ENCODE measurements at places on chromosomes 3 and 15. TPM values are rescaled to one million over a fixed set of nuclear protein-coding genes. Genes with fewer than 3 reads are reported as not detected.

DNA sequence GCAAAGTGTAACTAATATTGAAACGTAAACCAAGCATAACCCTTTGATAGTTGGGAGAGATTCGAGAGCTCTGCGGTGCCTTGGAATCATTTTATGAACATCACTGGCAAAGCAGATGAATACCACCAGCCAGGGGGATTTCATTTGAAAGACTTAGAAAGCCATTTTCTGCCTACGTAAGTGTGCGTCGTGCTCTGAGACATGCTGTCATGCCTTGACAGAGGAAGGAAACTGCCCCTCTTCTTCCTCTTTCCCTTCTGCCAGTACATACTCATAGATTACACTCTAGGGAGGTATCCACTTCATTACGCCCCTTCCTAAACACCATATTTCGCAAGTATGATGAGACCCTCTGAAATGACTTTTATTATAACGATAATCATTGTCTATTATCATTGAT is 3.3 kb upstream of the MTHFS start:
- DNase-seq, result no peak

FANCD2OS gene
- total RNA-seq, result not detected

GRCh38 chr3:180909369-180910127 is 2.9 kb upstream of the FXR1 start:
- no peak for DNase-seq

DNA sequence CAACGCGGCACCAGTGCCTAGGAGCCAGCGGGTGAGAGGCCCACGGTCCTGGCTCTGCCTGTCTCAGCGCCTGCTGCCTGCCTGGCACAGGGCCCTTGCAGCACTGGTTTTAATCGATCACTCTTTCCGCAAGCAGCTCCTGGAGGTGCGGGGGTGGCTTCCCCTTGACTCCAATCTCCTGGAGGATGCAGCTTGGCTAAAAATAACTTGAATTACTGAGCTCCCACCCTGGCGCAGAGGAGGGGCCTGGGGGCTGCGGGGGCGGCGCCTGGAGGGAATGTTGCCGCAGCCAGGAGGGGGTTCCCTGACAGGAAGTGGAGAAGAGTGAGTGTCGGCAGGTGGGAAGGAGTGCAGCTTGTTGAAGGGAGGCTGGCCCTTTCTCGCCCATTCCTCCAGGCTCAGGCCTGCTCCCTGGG is 9.9 kb upstream of the RPL29 start:
- peak; percentile 80 for DNase-seq

ARNT2 gene
- 5.4 TPM for total RNA-seq

DGKG gene
- total RNA-seq, result 16.2 TPM

DNAH1 gene
- 6.0 TPM for total RNA-seq

GRCh38 chr3:24953060-24953771 is 458.6 kb upstream of the THRB start:
- no peak for DNase-seq

DNA sequence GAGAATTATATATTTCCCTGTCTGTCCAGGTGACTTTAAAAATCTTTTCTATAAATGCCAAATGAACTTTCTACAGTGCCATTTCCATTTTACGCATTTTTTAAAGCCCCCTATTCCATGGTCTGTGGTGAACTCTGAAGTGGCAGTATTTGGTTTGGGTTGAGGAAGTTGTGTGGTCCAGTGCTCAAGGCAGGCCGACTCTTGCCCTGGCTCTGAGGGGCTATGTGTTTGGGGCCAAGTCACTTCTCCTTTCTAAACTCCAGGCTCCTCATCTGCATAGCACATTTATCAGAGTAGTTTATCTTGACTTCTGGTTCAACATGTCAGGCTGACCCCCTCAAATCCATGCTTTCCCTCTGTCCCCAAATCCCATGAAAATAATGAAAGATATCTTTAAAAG is 14.1 kb downstream of the TTC21A start:
- no peak for DNase-seq

DNA sequence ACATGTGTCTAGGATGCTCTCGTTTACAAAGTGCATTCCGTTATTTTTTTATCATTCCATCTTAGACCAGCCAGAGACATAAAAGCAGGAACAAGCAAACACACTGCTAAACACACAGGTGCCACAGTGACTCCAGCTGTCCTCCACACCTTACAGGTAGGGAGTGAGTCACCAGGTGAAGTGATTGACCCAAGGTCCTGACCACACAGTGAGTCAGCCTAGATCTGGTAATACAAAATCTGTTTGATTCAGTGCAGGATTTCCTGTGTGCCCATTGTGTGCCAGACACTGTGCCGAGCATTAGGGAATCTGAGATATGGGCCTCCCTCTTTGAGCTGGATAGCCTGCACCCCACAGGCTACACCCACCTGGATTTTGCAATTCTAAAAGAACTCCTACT is 16.7 kb upstream of the BFSP2 start:
- DNase-seq, result peak; percentile 53

- DNase-seq, result peak; percentile 38
Observed at GRCh38 chr3:196120291-196120951, 38.5 kb upstream of the TFRC start.

DNA sequence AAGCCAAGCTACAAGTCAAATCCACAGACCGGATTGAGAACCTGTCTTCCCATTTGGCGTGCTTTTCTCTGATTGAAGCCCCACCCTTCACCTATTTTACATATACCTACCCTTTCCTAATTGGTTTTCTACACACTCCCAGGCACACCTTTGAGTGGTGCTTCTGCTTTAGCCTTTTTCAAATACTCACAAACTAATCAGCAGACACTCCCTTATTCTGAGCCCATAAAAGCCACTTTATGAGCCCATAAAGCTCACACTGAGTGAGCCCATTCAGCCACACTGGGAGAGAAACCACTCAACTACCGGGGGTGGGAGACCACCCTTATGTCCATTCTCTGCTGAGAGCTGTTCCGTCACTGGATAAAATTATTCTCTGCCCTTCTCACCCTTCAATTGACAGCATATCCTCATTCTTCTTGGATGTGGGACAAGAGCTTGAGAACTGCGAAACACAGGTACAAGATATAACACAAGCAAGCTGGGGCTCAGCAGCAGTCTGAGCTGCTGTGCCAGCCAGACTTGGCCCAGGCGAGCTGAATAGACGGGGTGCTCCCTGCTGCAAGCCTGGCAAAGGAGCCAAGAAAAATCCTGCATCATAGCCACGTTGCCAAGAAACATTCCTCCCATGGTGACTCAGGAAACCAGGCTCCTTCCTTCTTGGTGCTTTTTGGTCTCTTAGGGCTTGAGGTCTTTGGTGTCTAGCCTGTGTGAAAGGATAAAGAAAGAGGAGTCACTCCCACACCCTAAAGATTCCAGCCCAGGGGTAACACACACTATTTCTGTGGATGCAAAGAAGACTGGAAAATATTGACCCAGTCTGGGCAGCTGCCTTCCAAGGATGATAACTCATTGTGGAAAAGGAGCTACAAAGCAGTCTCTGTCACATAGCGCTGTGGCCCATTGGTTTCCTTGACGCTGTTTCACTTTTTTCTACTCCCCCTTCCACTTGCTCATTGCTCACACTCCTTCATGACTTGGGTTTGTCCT is 609.7 kb downstream of the MCTP2 start:
- no peak for DNase-seq

DNA sequence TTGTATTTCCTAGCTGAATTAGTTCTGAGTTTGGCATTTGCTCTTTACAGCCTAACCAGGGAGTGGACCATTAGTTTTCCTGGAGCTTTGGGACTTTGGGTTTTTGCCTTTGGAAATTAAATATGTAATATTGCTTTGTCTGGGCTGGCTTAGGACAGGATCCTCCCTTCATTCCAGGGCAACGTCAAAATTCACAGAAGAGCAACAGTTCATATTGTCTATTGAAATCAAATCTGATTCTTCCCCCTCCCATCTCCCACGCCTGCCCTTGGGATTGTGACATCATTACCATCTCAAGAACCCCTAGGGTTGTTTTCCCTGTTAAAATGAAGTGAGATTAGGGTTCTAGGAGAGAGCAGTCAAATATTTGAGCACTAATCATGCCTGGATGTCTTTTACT is 194.1 kb downstream of the ROBO2 start:
- DNase-seq, result no peak

DNA sequence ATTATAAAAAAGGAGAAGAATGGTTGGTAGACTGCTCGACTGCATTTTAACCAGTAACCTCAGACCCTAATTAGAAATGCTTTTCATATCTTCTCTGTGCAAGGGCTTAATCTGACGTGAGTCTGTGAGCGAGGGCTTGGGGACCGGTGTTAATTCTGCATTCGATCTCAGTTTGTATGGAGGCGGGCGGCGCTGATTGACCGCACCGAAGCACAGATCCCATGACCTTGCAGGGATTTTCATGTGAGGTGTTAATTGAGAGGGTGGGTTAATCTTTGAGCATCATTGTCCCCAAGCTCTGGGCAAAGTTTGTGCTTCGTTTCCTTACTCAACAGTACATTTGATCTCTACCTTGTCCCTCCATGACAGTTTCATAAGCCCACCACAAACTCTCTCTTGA is 250.9 kb downstream of the NR2F2 start:
- DNase-seq, result no peak

DNA sequence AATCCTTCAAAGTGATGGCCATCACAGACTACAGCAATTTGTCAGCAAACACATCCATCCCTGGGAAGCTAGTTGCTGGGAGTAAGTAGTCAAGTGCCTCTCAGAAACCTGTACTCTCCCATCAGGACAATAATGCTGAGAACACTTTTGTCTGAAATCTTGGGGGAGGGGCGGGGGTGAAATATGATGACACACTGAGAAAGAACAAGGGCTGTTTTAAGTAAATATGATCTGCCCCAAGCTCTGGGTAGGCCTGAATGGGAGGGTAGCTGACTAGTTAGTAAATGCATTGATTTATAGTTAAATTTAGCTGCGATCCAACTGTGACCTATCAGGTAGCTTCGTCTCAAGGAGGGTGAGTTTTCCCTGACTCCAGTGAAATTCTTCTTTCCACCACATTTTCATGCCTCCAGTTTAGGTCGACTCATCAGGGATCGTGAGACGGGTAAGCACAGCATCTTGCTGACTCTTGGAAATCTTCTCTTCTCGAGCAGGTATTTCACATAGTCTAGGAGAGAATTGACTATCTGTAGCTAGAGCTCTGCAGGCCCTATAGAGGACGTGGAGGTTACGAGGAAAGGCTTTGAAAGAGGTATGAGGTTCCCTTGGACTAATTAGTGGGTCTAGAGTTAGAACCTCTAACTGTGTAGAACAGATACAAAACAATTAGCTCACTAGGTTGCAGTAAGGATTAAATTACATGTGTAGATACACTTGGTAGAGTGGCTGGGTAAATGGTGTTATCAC is 213.4 kb upstream of the SLC2A2 start:
- no peak for DNase-seq

DNA sequence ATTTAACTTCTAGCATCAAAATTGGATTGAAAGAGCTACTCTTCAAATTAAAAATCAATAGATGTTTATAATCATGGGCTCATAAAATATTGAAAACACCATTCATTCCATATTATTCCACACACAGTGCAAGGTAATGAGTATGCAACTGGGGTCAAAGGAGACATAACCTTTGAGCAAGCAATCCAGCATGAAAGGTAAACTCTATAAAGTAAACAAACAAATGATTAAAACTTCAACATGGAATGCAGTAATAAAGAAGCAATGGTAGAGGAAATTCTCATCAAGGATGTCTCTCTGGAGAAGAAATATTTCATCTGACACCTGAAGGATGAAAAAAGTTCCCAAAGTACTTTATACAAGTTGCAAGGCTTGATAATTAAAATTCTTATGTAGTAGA is 25.8 kb downstream of the MECOM start:
- no peak for DNase-seq

- DNase-seq, result no peak
Observed at GRCh38 chr3:28598165-28598564, 249.5 kb upstream of the AZI2 start.

GRCh38 chr3:55013145-55013925 is 85.5 kb upstream of the LRTM1 start:
- DNase-seq, result no peak

BTLA gene
- total RNA-seq, result not detected

MON1A gene
- total RNA-seq, result 13.5 TPM

ALDH1L1 gene
- 65.3 TPM for total RNA-seq

CATSPER2 gene
- total RNA-seq, result 8.3 TPM

SLC28A2 gene
- 2.3 TPM for total RNA-seq

DNA sequence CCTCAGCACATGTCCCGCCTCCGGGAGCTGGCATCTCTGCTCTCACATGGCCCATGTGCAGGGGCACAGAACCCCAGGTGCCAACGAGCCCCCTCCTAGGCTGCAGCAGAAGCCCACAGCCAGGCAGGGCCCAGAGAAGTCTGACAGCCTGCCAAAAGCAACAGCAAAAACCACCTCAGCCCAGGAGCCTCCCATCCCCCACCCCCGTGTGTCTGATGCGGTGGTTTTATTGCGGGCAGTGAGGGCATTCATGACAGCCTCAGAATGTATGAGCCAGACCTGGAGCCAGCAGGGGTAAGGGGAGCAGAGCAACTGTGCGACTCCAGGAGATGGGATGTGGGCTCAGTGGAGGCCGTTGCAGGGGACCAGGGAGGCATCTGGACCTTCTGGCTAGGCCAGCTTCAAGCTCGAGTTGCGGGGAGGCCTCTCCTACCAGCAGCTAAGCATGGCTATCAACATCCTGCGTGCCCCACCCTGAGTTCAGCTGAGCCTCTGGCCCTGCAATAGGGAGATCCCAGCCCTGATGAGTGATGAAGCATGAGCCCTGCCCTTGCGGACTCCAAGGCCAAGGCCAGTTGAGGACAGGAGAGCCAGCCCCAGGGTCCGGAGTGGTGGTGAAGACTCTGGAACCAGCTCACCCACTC is 52.5 kb downstream of the CYP11A1 start:
- DNase-seq, result no peak

- DNase-seq, result no peak
Observed at GRCh38 chr15:101407439-101407838, 82.1 kb downstream of the PCSK6 start.

- DNase-seq, result peak; percentile 49
Observed at GRCh38 chr3:10090179-10090578, 17.9 kb downstream of the FANCD2OS start.

GRCh38 chr3:46825450-46825849 is 37.8 kb downstream of the MYL3 start:
- no peak for DNase-seq

- no peak for DNase-seq
Observed at GRCh38 chr3:73848173-73848906, 223.6 kb upstream of the PDZRN3 start.

DNA sequence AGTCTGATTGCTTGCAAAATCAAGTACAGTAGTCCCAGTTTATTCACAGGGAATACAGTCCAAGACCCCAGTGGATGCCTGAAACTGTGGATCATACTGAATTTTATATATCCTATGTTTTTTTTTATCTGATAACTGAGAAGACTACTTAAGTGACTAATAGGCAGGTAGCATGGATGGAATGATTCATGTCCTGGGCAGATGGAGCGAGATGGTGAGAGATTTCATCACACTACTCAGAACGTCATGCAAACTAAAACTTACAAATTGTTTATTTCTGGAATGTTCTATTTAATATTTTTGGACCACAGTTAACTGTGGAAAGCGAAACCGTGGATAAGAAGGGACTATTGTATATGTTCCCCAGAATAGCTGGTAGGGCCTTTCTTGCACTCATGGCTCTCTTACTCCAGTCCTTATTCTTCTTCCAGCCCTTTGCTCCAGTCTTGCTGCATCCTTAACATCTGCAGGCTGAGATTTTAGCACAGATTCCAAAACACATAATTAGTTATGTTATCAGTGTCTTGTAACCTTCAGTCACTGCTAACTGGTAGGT is 290.0 kb downstream of the ADAMTSL3 start:
- DNase-seq, result no peak

GRCh38 chr3:195766671-195767070 is 45.1 kb downstream of the MUC4 start:
- DNase-seq, result no peak

RAB6B gene
- total RNA-seq, result 2.6 TPM

NR2E3 gene
- 0.52 TPM for total RNA-seq

CD80 gene
- total RNA-seq, result 0.26 TPM
